Coronary artery (tissue), 2 donors: ENCODE measurements at places on chromosomes 3 and 15.

DNA sequence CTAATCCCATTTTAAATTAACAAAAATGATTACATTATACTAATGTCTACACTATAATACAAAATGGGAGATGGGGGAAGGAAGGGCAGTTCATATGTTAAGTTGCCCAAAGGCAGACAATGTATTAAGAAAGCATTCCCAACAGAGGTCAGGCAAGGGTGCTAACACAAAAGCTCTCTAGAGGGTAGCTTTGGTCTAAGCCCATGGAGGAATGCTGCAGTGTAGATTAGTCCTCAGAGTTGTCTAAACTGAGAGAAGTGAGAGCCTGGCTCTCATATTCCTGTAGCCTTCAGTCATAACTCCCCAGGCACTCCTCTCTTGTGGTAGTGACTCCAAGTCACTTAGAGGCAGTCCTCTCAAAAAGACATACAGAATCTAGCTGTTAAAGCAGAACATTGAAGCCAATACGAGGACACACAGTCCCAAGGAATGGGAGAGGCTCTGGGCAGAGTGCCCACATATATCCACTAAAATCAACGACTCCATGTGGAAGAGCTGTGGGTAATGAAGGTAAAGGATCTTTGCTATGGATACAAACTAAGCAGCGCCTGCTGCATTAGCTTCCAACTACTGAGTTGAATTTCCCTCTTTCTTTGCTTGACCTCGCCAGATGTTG is 14.5 kb downstream of the NEK10 start:
- no peak for DNase-seq

- DNase-seq, result no peak
Measured at GRCh38 chr3:100088735-100089368, 25.4 kb downstream of the FILIP1L start.

- no peak for DNase-seq
Measured at GRCh38 chr15:57972864-57973263, 92.6 kb downstream of the ALDH1A2 start.

- no peak for DNase-seq
Measured at GRCh38 chr3:105093371-105094252, 273.1 kb upstream of the ALCAM start.

DNA sequence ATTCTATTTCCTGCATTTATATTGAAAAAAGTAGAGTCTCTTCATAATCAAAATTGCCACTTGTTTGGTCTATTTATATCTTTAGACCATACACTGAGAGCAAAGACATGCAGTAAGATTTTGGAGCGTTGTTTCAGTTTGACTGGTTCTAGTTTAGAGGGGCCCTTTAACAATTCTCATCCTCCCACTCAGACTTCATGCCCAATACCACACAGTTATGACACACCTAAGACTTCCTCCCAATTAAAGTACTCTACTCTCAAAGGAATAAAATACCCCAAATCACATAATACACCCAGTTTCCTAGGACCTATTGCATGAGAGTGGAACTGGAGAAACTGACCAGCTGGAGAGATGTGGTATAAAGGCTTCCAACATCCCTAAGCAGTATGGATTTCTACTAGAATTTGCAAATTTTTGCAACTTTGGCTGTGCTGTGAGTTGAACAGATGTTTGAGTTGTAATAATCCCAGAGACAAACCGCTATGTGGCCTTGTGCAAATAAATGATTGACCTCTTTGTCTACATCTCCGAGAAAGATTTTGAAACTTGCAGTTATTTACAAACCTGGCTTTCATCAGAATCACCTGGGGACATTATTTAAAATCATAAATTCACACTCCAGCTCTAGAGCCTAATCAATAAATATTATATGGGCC is 170.0 kb upstream of the ROBO2 start:
- DNase-seq, result no peak

DNA sequence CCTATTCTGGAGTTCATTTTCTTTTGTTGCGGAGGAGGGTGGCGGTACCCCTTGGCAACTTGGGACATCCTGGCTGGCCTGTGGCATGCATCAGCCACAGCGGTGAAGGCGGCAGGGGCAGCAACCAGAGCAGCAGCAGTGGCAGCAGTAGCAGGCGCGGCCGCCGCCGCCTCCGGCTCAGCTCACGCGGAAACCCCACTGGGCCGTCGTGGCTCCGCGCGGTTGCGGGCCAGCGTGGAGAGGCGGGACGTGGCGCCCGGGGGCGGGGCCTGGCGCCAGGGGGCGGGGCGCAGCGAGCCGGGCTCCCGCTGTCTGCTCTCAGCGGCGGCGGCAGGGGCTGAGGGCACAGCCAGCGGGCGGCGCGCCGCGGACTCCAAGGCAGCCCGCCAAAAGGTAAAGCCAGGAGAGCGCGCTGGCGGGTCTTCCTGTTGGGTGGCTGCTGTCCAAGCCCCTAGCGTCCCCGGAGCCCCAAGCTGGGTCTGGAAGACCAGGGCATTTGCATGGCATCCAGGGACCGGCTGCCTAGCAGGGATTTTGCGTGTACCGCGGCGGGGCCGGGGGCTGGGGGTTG is 334.4 kb upstream of the THRB start:
- DNase-seq, result no peak

DNA sequence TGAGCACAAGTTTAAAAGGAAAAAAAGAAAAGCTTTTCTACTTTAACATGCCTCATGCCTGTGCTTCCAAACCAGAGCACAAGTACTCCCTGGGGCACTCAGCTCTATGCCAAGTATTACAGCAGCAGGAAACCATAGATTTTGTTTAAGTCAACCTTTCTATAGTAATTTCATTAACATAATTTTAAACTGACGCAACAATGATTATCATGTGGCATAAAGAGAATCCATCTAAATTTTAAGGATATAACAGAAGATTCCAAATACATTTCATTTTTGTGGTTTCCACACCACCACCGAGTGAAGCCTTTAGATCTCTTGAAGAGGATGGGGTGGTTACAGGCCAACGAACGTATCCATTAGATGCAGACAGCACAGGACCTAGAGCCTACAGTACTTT is 112.1 kb downstream of the TNIK start:
- no peak for DNase-seq

DNA sequence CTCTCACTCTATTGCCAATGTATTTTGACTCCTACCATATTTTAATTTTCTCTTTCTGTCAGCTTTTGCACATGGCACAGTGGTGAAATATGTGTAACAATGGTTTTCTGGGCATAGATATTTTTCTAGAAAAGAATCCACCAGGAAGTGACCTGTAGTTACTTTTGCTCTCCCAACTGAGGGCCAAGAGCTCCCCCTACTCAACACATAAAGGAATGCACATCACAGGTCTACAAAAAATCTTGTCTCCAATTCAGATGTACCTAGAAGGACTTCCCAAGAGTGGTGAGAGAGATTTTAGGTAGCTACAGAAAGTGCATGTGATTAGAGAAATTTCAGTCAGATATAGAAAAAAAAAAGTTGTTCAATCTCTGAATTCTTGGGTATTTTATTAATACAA is 15.6 kb downstream of the CPA3 start:
- no peak for DNase-seq

DNA sequence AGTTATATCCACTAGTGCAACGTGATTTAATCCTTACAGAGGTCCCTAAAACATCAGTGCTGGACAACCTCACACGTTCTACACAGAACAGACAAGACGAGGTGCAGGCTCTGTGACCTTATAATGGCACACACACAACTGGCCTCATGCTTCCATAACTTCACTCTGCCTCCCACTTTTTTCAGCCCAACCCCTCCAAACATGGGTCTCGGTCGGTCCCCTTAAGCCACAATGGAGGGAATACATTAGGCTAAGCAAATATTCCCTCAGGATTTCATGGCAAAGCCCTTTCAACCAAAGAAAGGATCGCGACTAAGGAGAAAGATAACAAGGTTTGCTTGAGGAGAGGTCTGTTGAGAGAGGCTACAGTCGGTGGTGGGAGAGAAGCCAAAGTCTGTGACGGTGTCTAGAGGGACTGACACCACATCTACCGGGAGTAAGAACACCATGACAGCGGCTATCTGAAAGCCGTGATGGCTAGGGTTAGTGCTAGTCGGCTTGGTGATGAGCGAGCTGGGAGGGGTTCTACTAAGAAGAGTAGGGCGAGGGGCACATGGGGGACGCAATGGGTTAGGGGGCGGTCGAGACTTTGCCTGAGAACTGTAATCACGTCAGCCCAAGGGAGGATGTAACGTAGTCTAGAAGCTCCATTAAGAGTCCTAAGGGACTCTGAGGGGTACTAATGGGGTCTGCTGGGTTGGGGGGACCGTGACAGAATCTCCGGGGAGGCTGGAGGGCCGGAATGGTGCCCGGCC is 1.0 kb downstream of the MYO9A start:
- peak; percentile 79 for DNase-seq

DNA sequence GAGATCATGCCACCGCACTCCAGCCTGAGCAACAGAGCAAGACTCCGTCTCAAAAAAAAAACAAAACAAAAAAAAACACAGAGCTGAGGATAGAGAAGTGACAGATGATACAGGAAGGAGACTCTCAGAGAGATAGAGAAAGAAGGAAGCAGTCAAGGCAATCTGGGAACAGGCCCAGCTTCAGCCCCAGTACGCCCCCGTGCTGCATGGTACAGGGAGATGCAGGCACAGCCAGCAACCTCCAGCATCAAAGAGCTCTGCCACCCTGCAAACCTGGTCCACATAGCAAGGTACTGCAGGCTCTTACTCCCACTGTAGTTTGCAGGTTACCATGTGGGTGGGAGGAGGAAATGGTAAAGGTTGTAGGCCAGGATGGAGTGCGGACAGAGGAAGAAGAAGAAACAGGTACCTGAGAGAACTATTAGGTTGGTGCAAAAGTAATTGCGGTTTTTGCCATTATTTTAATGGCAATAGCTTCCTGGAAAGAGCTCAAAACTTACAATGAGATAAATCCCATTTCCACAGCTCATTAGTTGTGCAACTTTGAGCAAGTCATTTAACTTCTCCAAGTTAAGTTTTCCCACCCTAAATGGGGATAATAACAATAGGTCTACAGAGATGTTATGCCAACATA is 253.0 kb downstream of the ARRDC4 start:
- DNase-seq, result no peak

DNA sequence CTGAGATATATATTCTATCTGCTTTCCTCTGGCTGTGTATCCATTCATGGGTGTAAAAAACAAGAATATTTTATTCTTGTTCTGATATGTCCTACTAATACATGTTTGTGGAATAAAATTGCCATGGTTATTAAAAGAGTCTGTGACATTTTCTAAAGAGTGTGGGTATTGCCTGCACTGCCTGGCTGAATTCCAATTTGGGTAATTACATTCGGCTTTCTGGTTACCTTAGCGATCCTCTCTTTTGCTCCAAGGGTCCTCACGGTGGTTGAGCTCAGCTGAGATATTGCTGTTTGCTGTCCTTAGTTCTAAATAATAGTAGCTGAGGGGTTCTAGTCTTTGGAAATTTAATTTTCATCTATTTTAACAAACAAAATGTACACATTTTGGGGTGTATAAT is 301.4 kb upstream of the DNAJC19 start:
- no peak for DNase-seq

DNA sequence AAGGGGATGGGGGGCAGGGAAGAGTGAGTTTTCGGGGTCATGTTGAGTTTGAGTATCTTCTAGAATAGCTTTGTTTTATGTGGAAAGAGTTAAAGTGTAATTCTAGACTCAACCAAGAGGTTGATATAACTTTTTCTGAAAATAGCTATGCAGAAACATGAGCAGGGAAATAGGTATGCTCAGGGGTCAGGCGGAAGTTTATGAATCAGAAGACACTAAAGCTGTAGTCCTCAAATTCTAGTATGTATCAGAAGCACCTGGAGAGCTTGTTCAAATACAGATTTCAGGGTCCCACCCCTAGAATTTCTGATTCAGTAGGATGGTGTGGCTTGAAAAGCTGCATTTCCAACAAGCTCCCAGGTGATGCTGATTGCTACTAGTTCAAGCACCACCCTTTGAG is 37.6 kb upstream of the UBE2E2 start:
- DNase-seq, result no peak

DNA sequence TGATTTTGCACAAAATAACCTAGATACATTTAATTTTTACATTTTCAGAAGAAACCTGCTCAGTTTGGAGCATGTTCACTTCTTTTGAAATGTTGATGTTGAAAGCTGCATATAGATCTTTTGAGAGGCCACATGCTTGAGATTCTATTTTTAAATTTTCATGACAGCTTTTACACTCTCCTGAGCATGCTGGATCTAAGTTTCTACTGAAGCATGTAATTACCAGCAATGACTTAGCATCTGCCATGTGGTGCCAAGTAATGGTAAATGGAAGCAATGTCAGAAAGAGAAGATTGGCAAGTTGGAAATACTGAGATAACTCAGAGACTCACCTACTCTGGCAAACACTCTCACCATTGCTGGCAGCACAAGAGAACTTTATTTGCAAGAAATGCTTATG is 310.6 kb downstream of the NSUN3 start:
- no peak for DNase-seq

- DNase-seq, result no peak
Measured at GRCh38 chr15:99406716-99407487, 155.6 kb downstream of the LRRC28 start.

DNA sequence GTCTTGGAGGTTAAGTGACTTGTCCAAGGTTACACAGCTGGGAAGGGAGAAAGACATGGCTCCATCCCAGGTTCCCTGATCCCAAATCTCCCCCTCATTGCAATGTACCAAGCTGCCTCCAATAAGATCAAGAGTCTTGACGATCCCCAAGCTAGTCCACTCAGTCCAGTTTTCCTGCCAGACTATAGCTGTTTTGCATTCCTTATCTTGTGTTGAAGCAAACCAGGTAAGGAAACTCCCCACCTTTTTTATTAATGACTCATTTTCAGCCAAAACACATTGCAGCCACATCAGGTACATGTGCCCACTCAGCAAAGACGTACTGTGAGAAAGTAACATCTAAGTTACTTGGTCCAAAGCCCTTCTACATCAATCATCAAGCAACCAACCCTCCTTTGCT is 41.9 kb downstream of the LIPC start:
- DNase-seq, result no peak

GRCh38 chr3:42815826-42816225 is 6.6 kb downstream of the ACKR2 start:
- DNase-seq, result no peak

DNA sequence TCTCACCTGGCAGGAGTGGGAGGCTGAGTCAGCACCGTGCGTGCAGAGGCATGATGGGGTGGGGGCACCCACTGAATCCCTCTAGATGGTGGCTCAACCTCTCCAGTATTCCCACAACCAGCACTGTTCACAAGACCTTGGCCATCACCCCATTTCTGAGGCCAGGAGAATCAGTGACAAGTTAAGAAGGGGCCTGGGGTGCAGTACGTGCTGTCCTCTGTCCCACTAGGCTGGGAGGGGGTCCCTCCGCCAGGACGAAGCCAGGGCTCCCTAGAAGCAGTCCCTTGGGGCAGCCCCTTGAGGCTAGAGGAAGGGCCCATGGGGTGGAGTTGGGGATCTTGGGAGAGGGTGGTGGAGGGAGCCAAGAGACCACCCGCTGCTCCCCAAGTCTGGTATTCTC is 4.8 kb downstream of the MYL3 start:
- no peak for DNase-seq
